ENCODE measurements at places on chromosomes 16 and 17.

DNA sequence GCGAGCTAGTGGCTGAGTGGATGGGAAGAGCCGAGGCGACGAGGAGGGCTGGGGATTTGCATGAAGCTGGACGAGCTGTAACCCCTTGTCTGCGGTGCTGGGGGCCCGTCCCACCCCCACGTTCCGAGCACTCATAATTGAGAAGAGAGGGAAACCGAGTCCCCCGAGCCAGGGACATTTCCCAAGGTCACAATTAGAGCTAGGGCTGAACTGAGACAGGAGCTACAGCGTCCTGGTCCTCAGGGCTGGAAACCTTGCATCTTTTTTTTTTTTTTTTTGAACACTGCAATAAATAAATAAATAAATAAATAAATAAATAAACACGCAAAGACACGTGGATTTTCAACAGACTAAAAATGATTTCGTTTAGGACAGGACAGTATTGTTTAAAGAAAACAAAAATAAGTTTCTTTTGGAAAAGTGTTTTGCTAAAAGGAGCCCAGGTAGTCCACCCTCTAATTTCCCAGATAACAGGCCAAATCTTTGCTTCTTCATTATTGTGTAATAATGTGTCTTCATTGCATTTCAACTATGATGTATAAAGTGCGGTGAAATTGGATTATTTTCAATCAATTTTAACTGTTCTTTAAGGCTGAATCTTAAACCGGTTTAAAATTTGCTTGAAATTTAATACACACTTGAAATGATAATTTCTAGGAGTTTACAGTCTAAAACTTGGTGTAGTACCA lies 992 bp downstream of the GDPD1 start:
- DNase-seq, result no peak

DNA sequence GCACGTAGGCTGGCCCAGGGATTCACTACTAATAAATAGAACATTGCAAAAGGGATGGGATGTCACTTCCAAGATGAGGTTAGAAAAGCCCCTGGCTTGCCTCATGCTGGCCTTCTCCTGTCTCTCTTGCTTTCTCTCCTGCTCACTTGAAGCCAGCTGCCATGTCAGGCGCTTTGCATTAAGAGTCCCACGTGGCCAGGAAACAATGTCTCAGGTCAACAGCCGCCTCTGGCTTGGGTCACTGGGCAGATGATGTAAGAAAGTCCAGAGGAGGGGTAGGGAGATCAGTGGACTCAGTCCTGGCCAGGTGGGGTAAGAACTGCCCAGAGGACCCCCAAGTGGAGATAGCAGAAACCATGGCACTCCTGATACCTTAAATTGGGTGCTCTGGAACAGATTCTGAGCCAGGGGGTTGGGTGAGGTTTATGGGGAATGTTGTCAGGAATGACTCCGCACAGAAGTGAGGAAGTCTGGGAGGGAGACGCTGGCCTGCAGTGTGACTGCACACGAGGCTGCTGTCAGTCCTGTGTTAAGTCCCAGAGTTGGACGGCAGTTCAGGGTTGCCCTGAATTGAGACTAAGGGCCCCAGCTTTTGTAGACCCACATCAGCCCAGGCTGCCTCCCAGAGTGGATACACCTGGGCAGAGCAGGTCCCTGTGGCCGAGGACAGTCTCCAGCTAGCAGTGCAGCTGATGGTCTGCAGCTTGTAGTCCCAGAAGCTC lies 17.7 kb downstream of the C16orf82 start:
- DNase-seq, result no peak

GRCh38 chr17:65824901-65825300 lies 263.5 kb upstream of the AXIN2 start:
- DNase-seq, result no peak

DNA sequence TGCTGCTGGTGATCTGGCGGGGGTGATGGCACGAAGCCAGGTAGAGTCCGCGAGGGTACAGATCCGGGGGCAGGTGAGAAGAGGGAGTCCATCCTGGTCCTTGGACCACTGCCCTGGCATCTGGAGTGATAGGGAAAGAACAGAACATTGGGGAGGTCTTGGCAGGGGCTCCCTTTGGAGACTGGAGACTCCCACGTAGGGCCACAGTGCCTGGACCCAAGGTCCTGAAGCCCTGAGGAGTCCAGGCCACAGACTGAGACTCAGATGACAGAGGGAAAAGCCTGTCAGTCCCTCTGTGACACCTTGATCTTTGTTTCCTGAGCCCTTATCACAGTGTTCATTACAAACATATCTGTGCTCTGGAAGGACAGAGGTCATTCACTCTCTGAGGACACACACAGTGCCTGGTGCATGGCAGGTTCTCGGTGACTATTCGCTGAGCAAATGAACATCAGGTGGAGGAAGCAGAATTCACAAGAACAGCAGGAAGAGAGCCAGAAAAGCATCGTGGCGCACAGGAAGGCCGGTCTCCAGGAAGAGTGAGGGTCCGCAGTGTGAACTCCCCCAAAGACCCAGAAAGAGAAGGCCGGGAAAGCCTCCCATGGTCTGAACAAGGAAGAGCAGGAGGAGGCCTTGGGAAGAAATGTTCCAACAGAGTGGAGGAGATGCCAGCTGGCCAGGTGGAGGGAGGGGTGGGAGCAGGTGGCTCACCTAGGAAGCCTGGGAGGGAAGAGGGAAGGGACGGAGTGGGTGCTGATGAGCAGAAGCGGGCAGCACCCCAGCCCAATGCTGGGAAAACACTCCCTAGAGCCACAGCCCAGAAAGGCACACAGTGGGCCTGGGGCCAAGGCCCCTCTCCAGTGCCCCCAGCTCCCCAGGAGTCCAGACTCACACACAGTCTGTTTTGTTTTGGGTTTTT lies 20.5 kb downstream of the PEMT start:
- no peak for DNase-seq

GRCh38 chr17:27993723-27994310 lies 48.7 kb upstream of the NLK start:
- DNase-seq, result no peak

DNA sequence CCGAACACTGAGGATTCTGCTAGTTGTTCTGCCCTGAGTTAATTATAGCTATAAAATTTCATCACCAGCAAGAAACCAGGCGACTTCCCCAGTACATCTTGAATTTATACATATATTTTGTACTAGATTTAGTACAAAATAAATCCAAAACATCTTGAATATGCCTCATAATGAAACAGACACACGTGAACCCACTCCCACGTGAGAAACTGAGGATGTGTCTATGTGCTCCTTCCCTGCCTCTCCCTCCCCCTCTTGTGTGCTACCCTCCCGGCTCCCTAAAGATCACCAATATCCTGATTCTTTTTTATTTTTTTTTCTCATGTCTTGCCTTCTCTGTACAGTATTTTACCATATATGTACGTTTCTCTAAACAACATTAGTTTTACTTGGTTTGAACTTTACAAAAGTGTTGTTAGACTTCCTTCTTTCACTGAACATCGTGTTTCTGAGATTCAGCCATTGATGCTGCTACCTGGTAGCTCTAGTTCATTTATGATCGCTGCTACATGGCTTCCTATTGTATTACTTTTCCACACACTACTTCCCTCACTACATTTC lies 1.1 kb upstream of the LCMT1 start:
- DNase-seq, result no peak

DNA sequence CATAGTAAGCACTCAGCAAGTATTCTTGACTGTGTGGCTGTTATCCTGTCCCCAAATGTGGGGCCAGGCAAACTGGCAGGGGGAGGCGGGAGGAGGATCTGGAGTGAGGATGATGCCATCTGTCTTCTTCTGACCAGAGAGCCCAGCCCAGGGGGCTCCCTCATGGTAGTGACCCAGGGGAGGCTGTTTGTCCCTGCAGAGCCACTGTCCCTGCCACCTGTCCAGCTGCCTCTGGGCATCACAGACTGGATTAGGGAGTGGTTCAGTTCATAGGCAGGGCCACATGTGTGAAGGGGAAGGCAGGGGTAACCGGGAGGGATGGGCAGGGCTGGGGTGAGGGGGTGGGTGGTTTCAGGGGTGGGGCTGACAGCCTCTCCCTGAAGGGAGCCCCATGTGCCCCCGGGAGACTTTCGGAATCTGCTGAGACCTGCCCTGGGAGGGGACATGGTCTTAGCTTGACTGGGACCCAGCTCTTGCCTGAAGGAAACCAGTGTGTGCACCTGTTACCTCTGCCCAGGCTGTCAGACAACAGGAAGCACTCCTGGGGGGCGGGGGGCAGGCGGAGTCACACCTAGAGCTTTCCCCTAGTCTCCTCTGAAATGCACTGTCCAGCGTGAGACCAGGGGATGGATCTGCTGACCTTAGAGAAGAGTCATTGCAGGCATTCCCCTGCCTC lies 15.2 kb downstream of the ARHGAP23 start:
- DNase-seq, result no peak

DNA sequence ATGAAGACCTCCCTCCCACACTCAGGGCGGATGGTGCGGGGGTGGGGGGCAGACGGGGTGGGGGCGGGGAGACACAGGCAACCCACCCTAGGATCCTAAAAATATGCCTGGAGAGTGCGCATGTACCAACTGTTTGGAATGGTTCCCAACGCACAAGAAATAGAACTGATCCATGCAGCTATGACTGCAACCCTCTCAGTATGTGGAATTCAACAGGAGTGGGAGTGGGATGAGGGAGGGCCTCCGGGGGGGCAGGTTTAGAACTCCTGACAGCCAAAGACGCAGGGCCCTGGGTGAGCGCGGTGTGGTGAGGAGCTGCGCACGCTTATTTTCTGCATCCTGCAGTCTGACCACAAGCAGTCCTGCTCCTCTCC lies 1.1 kb upstream of the P2RX5 start:
- DNase-seq, result no peak

Data from neural progenitor cell (in vitro differentiated cells).